ENCODE measurements at places on chromosomes 7 and 10.
A peak's percentile ranks its signal among the peaks of the same experiment; 100 is the strongest.

GRCh38 chr7:39560997-39561396 lies 5.2 kb upstream of the YAE1 start:
- no peak overlapping the region for H3K4me3 ChIP-seq
- no peak for DNase-seq
- H3K36me3 ChIP-seq, result no peaks in the 10 kb centered on the region
- peaks cover 15% of the 10 kb centered on the region for H3K27me3 ChIP-seq

DNA sequence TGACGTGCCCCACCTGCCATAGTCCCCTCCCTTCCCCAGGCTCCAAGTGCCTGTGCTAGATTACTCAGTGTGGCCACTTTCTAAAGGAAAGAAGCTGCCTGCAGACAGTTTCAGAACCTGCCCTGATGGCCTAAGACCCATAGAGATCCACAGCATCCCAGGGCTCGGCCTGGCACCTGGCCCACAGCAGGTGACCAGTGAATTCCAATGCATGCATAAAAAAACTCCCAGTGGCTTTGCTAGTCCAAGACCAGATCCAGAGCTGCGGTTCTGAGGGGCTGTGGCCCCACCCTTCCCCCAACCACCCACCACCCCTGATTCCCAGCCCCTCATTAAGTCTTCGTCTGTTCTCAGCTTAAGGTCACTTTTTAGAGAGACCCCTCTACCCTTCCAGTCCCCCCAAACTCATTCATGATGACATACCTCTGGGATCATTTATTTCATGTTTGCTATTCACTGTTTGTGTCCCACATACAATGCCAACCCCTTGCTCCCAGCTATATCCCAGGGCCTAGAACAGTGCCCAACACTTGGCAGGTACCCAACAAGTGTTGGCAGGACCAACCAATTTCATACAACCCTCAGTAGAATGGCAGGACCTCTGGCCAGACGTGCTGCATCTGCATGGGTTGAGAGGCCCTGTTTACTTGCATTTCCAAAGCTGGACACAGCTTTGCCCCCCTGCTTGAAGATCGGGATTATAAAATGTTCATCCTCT lies 118.1 kb downstream of the RGS10 start:
- peaks cover 9% of the 10 kb centered on the region for H3K36me3 ChIP-seq
- no peak overlapping the region for H3K27ac ChIP-seq
- DNase-seq, result peak; percentile 66
- H3K27me3 ChIP-seq, result no peaks in the 10 kb centered on the region
- peaks cover 7% of the 10 kb centered on the region for H3K4me1 ChIP-seq
- no peak overlapping the region for H3K4me3 ChIP-seq

GRCh38 chr7:1853431-1853985 lies 183.4 kb downstream of the ELFN1 start:
- H3K4me1 ChIP-seq, result no peaks in the 10 kb centered on the region
- no peak overlapping the region for H3K4me3 ChIP-seq

GRCh38 chr10:88291289-88292184 lies 291.6 kb downstream of the RNLS start:
- H3K36me3 ChIP-seq, result no peaks in the 10 kb centered on the region
- no peak for DNase-seq
- H3K4me3 ChIP-seq, result no peak overlapping the region
- peaks cover 25% of the 10 kb centered on the region for H3K4me1 ChIP-seq
- H3K27ac ChIP-seq, result no peak overlapping the region

DNA sequence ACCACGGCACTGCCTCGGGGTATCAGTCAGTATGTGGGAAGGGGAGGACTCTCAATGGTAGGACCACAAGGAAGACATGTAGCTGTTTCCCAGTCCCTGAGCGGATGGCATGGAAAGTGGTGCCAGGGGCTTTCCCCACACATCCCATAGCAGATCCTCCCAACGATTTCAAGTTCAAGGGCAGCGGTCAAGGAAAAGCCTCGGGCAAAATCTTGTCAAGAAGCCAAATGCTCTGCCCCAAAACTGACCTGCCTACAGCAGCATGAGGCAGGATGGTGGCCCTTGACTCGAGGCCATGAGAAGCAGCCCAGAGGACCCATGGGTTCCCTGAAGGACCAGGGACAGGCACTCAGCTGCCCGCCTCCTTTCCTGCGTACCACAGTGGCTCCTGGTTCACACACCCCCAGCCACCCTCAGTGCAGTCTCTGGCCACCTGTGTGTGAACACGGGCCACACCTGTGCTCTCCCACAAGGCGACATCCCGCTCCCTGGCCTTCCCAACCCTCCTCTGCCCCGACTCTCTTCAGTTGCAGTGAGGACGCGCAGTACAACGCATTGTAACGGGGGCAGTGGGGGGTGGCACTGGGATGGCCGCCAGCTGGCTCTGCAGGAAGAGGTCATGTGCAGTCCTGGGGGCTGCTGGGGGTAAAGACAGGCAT lies 43.6 kb downstream of the CTBP2 start:
- peaks cover 15% of the 10 kb centered on the region for H3K4me1 ChIP-seq
- H3K27ac ChIP-seq, result no peak overlapping the region
- H3K4me3 ChIP-seq, result no peak overlapping the region
- H3K27me3 ChIP-seq, result no peaks in the 10 kb centered on the region
- H3K36me3 ChIP-seq, result no peaks in the 10 kb centered on the region
- no peak for DNase-seq

- no peak for DNase-seq
- H3K27me3 ChIP-seq, result no peaks in the 10 kb centered on the region
These were observed 66.5 kb downstream of the EPDR1 start for GRCh38 chr7:37986908-37987330.

DNA sequence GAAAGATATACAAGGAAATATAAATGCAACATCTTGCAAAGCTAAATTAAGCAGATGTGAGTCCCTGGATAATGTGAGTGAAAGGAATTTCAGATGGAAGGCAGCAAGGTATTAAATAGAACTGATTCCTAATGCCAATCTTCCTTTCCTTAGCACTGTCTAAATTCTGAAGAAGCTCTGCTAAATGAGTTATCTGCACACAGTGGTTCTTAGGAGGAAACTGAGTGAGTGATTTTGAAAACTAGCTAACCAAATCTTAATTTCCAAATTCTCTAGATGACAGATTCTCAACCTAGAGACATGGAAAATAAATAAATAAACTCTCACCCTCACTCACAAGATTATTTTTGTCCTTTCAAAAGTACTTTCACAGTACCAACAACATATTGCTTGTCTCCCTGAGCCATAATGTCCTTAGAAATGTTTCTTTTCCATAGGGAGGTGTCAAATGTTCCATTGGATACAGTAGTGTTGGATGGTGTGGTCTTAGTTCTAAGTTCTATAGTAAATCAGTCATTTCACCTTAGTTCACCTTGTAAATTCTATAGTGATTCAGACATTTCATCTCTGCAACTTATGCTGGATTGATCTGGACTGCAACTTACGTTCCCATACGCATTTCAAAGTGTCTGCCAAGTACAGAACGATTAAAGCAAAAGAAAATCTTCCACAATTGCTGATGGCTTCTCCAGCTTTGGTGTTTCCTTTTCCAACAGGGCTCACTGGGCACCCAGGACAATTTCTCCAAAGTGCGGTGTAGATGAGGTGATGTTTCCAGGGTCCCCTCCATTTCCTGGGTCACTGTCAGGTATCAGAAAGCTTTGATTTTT lies 145.4 kb upstream of the FAM171A1 start:
- H3K4me1 ChIP-seq, result no peaks in the 10 kb centered on the region
- no peak overlapping the region for H3K4me3 ChIP-seq
- H3K27ac ChIP-seq, result no peak overlapping the region
- H3K27me3 ChIP-seq, result peaks cover 5% of the 10 kb centered on the region
- DNase-seq, result no peak
- no peaks in the 10 kb centered on the region for H3K36me3 ChIP-seq

DNA sequence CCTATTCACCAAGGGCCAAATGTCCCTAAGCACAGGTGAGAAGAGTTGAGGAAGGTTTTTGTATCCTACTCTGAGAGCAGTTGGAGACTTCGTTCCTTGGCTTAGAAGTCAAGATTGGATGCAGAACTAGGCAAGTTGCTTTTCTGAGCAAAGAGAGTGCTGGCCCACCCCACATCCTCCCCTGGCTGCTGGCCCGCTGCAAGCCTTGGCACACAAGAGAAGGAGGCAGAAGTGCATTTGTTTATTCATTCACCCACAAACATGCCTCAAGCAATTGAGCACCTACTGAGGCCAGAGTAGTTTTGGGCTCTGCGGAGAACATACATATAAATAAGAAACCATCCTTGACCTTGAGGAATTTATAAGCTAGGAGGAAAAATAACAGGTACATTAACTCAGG lies 318.9 kb downstream of the KCNMA1 start:
- H3K36me3 ChIP-seq, result no peaks in the 10 kb centered on the region
- no peaks in the 10 kb centered on the region for H3K27me3 ChIP-seq
- H3K4me3 ChIP-seq, result no peak overlapping the region
- no peak for DNase-seq

DNA sequence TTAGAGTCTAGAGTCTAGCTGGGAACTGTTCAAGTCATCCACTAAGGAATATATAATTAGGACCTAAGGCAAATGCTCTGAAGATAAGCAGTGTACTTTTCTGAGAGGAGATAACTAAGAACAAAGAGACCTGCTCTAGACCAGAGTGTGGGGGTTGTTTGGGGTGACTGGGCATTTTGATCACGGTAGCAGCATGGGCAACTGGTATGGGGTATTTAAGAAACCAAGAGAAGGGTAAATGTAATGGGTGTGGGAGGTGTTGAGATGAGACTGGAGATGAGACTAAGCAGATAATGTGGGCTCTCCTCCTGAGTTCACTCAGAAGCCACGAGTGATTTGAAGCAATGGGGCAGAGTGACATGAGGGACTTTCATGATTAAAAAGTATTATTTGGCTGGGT lies 1082.9 kb downstream of the GATA3 start:
- no peak overlapping the region for H3K27ac ChIP-seq
- no peak for DNase-seq
- no peak overlapping the region for H3K4me3 ChIP-seq
- no peaks in the 10 kb centered on the region for H3K4me1 ChIP-seq
- H3K36me3 ChIP-seq, result no peaks in the 10 kb centered on the region

DNA sequence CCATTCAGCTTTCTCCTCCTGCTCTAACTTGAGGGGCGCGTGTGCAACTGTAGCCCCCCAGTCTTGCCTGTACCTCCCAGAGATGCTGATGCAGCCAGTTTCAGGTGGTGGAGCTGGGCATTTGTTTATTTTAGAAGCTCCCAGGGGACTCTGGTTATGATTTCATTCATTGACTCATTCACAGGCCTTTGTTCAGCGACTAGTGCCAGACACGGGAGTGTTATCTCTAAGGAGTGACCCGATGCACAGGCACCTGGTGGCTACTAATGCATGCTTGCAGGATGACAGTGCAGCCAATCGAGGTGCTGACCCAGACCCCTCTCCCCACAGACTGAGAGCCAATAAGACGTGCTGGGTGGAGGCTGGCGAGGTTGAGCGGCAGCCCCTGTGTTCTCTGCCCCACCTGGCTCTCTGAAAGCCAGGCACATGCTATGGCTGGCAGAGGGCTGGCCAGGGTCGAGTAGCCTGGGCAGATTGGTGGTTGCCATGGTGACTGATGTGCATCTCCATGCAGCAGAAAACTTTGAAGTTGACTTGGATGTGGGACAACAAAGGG lies 19.7 kb upstream of the SLC18A2 start:
- no peak overlapping the region for H3K27ac ChIP-seq
- DNase-seq, result no peak

DNA sequence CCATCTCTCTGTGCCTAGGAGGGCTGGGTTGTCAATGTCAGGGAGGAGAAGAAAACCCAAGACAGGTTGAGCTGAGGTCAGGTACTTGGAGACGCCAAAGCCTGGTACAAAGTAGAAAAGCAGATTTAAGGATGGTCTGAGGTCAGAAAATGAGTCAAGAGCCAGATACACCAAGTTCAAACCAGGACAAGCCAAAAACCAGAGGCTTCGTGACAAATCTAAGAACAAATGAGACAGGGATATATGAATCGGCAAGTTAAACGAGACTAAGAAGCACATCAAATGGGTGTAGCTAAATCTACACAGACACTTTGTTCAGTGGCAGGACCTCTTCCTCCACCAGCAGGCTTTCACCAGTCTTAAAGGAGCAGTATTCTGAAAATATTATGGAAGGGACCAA lies 34.2 kb downstream of the C7orf33 start:
- peaks cover 41% of the 10 kb centered on the region for H3K27me3 ChIP-seq
- H3K4me1 ChIP-seq, result peaks cover 9% of the 10 kb centered on the region
- no peak overlapping the region for H3K27ac ChIP-seq
- H3K4me3 ChIP-seq, result no peak overlapping the region

DNA sequence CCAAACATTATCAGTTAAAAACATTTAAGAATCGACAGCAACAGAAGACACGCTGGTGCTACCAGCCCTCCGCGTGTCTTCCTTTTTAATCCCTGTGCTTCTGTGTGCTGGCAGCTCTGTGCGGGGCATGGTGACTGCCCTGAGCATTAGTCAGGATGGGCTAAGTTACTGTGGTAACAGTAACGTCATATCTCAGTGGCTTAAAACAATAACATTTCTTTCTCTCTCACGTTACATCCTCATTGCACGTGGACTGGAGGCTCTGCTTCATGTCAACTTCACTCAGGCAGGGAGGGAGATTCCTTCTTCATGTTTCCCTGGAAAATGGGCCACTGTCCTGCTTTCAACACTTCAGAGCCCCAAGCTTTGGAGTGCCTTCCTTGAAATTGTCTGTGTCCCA lies 378.5 kb downstream of the CCSER2 start:
- H3K4me3 ChIP-seq, result no peak overlapping the region
- no peaks in the 10 kb centered on the region for H3K27me3 ChIP-seq
- H3K36me3 ChIP-seq, result no peaks in the 10 kb centered on the region
- H3K4me1 ChIP-seq, result no peaks in the 10 kb centered on the region
- DNase-seq, result no peak

DNA sequence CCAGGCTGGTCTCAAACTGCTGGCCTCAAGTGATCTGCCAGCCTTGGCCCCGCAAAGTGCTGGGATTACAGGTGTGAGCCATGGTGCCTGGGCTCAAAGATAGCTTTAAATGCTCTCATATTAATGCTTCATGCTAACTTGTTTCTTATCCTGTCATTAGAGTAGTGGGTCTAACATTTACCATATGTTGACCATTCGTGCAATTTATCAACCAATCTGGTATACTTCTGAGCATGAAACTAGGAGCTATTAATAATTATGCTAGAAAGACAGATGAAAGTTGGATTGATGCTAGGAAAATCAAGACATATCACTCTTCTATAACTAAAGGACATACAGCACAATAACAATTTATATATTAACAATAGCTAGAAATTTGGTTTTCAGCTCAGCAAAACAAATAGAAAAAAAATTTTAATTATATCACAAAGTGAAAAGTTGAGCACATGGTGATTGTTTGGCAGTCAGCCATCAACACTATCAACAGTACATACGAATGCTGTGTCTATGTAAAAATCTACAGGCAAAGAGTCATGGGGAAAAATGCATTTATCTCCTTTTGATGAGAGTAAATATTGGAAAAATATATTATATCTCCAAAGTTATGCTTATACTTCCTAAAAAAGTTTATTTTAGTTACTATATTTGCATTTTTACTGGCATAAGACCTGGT lies 112.1 kb upstream of the ABCB5 start:
- no peaks in the 10 kb centered on the region for H3K4me1 ChIP-seq
- DNase-seq, result no peak
- no peaks in the 10 kb centered on the region for H3K36me3 ChIP-seq
- H3K27ac ChIP-seq, result no peak overlapping the region
